ENCODE measurements at places on chromosomes 11 and 22.

GRCh38 chr22:24833881-24834495 is 28.0 kb downstream of the SGSM1 start:
- no peak for DNase-seq

DNA sequence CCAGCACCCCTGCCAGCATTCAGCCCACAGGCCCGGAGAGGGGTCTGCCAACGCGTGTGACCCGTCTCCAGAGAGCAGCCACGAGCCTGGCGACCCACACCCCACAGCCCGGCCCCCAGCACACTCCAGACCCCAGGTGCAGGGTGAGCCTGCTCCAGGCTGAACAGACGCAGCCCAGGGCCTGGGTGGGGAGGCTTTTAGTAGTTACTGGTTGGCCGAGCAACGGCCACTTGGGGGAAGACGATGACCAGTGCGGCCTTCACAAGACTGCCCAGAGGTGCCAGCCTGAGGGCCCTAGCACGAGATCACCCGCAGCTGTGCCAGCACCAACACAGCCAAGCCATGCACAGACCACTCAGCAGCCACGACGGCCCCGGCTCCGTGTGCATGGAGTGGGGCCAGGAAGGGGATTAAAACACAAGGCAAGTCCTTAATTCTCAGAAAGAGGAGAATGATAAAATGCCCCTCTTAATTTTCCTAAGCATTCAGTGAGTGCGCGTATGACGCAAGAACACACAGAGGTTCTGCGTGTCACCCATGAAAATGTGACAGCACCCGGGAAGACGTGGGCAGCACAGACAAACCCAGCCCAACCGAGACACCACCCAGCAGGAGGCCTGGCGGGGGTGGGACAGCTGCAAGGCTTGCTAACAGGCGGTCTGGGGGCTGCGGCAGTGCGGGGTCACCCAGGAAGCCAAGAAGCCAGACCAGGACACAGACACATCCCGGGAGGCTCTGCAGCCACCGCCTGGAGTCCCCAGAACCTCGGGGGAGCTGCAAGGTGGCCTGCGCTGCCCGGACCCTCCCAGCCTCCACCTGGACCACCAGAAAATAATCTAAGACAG is 47.6 kb downstream of the BRD1 start:
- DNase-seq, result no peak

GRCh38 chr22:28801845-28802594 is 1.7 kb upstream of the XBP1 start:
- DNase-seq, result no peak

DNA sequence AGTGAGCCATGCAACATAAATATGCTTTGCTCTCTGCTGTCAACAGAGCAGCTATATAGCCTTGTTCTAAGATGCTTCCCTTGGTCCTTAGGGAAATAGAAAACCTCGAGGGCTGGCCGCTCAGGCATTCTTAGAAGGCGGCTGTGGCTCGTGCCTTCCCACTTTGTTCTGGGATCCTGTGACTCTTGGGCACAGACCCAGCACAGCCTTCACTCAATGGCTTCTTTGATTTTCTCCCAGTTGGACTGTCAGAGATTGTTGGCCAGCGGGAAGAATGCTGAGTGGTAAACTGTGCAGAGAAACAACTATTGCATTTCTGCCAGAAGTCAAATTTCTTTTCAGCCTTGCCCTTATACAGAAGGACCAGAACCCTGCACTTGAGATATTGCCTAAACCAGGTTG is 9.5 kb upstream of the MICAL2 start:
- DNase-seq, result no peak

- DNase-seq, result no peak
Observed at GRCh38 chr11:2409611-2410468, 9.3 kb downstream of the TSSC4 start.

DNA sequence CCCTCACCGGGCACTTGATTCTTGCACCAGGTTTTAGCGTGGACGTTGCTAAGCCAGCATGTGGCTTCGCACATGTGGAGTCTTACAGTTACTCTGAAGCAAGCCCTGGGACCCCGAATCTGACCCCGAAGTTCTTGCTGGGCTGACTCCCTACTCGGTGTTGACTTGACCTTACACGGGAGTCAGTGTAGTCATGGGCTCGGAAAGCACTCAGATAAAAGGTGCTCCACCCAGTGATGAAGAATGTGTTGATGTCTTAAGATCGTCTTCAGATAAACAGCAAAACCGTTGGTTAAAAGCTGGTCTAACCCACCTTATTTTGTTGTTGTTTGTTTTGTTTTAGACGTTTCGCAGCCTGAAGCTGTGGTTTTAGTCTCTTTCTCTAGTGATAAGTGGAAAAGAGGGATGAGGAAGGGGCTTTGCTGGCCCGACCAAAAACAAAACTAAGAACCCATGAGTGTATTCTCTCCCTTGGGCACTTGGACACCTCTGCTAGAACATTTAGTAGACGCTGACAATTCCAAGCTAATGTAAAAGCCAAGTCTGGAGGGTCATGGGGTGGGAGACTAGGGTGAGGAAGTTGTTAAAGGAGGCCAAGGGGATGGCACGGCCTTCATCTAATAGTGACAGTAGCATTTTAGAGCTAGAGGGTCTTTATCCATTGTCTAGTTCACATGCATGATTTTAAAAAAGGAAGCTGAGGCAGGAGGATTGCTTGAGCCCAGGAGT is 69.9 kb downstream of the BCR start:
- DNase-seq, result no peak

- DNase-seq, result no peak
Observed at GRCh38 chr11:124085997-124086846, 29.0 kb upstream of the VWA5A start.

- DNase-seq, result no peak
Observed at GRCh38 chr11:12705874-12706273, 31.7 kb downstream of the TEAD1 start.

GRCh38 chr11:65903068-65903481 is 2.9 kb upstream of the FOSL1 start:
- DNase-seq, result no peak

DNA sequence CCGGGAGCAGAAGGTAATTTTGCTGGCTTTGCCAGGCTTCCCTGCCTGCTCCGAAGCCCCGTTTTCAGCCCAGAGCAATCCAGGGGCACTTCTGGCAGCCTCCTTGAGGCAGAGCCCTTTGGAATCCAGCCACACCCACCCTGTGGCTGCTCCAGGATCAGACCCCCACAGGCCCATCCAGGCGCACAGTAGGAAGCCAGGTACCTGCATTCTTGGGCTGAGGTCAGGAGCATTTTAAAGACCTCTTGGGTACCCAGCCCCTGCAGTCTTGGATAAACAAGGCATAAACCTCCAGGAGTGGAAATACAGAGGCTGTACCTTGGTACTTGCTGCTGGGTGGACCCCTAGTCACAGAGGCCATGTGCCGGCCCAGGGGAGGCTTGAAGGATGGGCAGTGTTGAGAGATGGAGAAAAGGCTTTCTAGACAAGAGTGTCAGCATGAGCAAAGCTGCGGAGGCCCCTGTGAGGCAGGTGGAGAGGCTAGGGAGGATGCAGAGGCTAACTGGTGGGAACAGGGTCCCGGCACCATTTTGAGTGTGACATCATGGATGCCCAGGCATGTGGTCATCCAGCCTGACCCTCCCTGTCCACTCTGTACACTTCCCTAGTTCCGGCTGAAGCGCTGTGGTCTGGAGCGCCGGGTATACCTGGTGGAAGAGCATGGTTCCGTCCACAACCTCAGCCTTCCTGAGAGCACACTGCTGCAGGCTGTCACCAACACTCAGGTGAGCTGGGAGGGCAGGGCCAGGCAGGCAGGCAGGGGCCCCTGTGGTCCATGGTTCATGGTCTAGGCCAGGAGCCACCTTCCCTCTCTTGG is 3.9 kb downstream of the MUS81 start:
- DNase-seq, result no peak

- no peak for DNase-seq
Observed at GRCh38 chr11:87460842-87461637, 423.3 kb downstream of the TMEM135 start.
